Motor neuron (in vitro differentiated cells): ENCODE measurements at places on chromosomes 7 and 10. TPM values are rescaled to one million over a fixed set of nuclear protein-coding genes. Genes with fewer than 3 reads are reported as not detected.

- ATAC-seq = no peak
Measured at GRCh38 chr7:156732091-156732625, 91.6 kb downstream of the RNF32 start.

DNA sequence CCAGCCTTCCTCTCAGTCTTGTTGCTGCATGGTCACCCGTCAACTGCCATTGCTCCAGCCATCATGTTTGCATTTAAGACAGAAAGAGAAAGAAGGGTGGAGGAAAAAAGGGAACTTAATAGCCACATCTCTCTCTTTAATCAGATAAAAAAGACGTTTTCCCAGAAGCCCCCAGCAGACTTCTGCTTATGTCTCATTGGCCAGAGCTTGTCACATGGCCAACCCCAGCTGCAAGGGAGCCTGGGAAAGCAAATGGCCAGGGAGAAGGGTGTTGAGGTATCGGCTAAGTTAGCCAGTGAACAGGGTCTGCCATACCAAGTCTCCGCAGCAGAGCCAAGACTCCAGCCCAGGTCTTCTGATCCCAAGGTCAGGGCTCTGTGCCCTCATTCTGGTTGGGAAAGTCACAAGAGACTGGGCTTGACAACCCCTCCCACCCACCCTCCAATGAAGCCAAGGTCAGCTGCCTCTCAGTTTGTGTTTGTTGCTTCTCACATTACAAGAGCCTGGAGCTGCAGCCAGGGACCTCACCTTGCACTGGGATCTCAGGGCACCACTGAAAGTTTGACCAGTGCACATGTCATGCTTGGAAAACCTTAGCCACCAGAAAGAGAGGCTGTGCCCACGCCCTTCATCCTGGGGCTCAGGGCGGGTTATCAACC lies 80.3 kb upstream of the LYZL2 start:
- no peak for ATAC-seq

Gene TCAF1
- total RNA-seq = 25.9 and 28.9 TPM in 2 replicates

DNA sequence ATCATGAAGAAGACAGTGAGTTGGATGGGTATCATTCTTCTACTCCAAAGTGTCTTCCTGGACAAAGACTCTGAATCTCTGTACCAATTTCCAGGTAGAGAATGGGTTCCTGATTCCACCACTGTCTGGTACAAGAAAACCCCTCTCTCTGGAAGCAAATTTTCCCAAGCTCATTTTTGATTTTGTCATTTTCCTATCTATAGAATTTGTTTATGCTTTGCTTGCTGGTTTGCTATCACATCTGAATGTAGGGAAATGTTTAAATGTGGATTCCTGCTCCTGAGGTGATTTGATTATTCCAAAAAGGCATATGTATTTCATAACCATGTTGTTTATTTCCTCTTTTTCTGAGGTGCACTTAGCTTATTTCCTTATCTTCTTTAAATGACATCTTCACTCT lies at the start of gene TAS2R16:
Gene TAS2R16, minus strand, starts transcription at position 101 of the 400 bp plus-strand sequence. Its CDS starts 66 bp downstream, at position 35.
- ATAC-seq = no peak

DNA sequence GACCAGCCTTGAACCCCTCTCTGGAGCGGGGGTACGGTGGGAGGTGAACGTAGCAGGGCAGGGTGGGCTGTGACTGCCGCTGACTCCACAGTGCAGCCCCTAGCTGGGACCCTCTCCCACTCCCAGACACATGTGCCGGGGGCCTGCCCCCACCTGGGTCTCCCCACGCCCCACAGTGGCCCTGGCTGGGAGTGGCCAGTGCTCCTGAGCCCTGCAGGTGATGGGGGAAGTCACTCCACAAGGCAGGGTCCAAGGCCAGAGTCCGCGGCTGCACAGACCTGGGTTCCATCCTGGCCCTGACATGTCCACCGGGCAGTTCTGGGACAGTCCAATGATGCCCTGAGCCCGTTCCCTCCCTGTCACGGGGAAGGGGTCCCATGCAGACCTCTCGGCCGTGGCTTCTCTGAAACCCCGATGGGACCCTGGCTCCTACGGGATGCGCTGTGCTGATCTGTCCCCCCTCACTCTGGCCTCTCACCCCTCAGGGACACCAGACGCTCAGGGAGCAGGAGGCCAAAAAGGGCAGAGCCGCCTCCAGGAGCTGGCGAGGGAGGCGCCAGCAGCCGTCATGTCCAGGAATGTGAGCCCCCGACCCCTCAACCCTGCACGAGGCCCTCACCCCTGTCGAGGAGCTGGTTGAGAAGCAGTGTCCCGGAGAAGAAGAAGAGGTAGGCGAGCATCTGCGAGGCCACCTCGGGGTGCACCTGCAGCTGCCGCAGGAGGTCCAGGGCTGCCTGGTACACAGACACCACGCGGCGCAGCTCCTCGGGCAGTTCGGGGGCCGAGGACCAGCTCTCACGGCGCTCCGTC lies 40.4 kb downstream of the AP5Z1 start:
- no peak for ATAC-seq

Gene C10orf105
- 0.05 and 0.08 TPM in 2 replicates for total RNA-seq

GRCh38 chr10:103637927-103638557 lies 144.5 kb downstream of the NEURL1 start:
- peak; percentile 13 for ATAC-seq

GRCh38 chr7:47795631-47796030 lies 152.6 kb downstream of the PKD1L1 start:
- ATAC-seq = no peak

Gene TUBAL3
- not detected in 2 replicates for total RNA-seq

DNA sequence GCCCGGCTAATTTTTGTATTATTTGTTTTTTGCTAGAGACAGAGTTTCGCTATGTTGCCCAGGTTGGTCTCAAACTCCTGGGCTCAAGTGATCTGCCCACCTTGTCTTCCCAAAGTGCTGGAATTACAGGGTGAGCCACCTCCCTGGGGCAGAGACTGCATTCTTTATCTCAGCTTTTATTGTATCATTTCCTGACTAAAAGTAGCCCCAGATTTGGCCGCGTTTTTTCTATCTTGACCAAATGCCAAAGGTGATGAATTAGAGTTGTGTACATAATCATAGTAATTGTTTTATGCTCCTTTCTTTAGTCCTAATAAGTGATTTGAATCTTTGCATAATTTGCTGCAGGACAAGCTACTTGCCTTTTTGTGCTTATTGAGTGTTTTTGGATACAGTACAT lies 3.1 kb upstream of the SMNDC1 start:
- no peak for ATAC-seq
